ENCODE measurements at places on chromosomes 6 and 20.

DNA sequence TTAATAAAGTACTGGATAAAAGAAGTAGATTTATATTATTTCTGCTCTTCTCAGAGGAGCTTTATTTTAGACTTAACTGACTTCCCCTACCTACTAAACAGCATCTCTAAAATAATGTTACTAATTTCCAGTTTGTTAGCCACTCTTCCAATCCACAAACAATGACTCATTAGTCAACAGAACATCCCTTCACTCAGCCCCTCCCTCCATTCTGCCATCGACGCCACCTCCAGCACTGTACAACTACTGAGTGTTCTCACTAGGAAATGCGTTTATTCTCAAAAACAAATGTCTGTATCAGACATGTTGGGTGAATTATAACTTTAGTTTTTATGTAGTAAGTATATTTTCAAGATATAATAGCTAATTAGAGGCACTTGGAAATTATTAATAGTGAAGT is 427.0 kb downstream of the EYS start:
- no peak for DNase-seq

- DNase-seq = no peak
Measured at GRCh38 chr20:54201268-54201846, 6.5 kb upstream of the PFDN4 start.

GRCh38 chr6:137977814-137978213 is 110.8 kb downstream of the TNFAIP3 start:
- DNase-seq = no peak

DNA sequence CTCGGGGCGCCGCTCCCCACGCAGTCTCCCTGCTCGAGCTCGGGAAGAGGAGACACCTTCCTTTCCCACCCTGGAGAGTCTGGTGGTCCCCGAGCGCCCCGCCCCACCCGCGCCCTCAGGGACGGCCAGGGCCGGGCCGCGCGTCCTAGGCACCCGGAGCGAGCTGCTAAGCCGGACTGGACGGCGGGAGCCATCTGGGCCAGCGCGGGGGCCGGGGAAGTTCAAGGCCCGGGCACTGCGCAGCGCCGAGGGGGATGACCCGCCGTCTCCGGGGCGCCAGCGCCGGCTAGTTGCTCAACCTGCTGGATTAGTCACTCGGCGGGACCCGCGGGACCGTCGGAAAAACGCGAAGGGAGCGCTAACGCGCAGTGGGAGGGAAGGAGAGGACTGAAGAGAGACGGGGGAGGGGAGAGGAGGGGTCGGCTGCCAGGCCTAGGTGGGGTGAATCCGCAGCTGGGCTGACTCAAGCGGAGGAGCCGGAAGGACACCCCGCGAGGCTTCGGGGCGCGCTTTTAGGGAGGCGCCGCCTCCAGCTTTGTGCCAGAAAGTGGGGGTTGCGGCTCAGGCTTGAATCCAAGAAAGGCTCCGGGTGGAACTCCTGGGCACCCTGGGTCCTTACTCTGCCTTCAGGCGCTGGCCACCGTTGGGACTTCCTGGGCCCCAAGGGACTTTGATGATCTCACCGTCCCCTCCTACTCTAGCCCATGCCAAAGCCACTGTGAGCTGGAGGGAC is 75.7 kb upstream of the FOXP4 start:
- DNase-seq = no peak

DNA sequence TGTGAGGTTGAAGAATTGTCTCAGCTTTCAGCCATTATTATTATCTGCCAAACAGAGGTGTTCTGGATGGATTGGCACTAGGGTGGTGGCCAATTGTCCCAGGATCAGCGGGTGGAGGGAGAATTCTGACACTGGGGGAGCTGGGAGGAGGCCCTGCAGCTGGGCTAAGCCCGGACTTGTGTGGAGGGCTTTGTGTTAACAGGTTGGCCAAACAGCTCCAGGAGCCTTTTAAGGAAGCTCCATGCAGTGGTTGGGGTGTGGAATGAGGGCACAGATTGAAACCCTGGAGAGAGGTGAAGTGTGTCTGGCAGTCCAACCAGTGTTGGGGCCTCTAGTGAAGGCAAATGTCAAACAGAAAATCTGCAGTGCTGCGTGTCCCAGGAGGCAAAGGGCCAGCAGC is 135.8 kb downstream of the IMPG1 start:
- no peak for DNase-seq

DNA sequence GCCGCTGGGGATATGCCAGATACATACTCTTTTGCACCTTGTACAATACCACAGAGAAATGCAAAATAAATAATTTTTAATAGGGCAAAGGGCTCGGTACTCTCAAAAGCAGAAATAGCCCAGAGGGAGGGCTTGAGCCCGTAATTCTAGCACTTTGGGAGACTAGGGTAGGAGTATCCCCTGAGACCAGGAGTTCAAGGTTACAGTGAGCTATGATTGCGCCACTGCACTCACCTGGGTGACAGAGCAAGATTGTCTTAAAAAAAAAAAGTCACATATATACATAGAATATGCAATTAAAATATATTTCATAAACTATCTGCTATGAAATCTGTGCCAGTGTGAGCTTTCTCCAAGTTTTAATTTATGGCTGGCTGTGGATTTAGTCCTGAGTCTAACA is 818 bp upstream of the TRMT11 start:
- DNase-seq = no peak

DNA sequence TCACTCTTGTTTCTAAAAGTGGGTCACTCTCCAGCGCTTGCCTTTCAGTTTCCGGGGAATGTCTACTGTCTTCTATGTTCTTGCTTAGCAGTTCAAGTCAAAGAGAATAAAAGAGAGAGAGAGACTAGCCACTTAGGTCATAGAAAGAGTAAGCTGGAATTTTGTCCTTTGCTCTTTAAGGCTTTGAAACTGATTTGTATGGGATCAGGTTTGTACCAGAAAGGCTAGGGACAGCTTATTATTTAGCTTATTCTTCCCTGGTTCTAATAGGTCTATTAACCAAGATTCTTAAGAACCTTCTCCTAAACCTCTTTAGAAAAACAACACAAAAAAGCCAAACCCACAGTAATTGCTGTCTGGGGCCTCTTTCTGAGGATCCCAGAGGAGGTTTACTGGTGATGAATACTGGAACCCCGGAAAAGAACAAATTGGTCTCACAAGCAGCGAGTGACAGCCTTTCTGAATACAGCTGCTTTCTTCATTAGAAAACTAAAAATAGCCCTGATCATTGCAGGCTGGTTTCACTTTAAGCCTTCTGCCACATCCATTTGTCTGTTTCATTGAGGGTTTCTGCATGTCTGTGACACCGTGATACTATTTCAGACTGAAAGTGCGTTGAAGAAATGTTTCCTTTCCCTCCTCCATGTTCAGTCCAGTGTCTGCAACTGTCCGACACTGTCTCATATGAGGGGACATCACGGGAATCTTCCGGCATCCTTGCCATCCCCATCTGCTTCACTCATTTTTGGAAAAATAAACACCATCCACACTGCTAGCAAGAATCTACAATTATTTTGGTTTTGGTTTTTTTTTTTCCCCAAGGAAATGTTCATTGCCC is 75.1 kb upstream of the ATXN1 start:
- no peak for DNase-seq

- DNase-seq = no peak
Measured at GRCh38 chr6:117908246-117909068, 1.4 kb downstream of the SLC35F1 start.

DNA sequence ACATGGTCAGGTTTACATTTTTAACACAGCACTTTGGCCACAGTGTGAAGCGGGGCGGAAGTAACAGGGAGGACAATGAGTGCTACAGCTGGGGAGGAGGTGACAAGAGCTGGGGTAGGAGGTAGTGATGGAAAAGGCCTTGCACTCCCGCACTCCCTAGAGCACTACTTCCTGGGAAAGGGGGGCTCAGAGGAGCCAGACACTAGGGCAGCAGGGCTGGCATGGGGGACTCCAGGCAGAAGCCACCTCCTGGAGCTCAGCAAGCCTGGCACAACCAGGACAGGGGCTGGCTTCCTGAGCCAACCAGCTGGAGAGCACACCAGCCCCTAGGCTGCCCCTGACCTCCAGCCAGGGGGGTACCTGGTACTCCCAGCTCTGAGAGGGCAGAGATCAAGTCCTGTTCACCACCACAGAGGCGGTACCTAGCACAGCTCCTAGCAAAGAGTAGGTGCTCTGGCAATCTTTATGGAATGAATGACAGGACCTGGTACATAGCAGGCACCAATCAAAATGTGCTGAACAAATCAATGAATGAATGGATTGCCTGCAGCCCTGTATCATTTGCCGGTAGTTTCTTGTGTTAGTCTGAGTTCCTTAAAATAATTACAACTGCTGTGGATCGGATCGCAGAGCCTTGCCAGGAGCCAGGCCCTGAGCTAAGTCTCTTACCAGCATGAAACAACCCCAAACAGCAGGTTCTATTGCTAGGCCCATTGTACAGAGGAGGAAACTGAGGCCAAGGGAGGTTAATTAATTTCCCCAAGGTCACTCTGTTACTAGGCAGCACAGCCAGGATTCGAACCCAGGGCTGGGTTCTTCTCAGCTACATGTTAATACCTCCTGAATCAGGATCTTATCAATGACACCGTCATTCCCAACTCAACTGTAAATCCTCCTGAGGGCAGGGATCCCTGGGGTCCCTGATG is 15.5 kb downstream of the NOL4L start:
- no peak for DNase-seq

GRCh38 chr20:36062799-36063198 is 91.7 kb upstream of the EPB41L1 start:
- no peak for DNase-seq

- peak; percentile 14 for DNase-seq
Measured at GRCh38 chr6:151317103-151317994, 74.0 kb downstream of the ZBTB2 start.

- DNase-seq = peak; percentile 75
Measured at GRCh38 chr20:34375977-34376430, 12.9 kb downstream of the ITCH start.

DNA sequence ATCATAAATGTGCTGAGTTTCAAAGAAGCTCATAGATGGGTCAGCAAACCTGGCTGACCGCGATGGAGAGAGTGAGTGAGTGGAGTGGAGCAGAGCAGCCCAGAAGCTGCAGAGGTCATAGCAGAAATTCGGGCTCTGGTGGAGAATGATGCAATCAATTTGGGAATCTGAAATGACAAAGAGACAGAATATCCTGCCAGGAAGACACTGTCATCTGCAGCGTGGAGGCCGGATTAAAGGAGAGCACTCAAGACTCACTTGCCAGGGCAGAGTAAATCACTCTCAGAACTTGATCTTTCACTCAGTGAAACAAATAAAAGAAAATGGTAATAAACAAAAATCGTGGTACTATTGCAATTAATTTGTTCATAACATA is 109.6 kb upstream of the RREB1 start:
- no peak for DNase-seq

GRCh38 chr6:24856901-24857670 is 58.4 kb upstream of the ARMH2 start:
- no peak for DNase-seq

DNA sequence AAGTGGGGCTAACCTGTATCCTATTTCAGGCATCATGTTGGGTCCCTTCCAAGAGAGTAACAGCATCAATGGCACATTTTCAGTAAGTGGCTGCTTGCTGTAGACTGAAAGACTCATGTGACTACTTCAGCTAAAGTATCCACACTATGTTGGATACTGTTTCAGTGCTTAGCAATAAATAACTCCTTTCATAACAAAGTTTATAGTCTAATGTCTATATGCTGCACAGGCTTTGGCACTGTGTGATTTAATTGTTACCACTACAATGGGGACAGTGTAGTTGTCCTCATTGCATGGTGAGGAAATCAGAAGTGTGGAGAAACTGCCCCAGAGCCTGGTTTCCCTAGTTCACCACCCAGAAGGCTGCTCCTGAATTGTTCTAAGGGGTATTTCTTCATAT is 318.0 kb upstream of the PTCHD4 start:
- DNase-seq = no peak

GRCh38 chr6:163729127-163729872 is 314.8 kb downstream of the QKI start:
- no peak for DNase-seq

GRCh38 chr6:39095578-39095977 is 19.4 kb downstream of the SAYSD1 start:
- DNase-seq = no peak

GRCh38 chr6:168313431-168314011 is 6.1 kb downstream of the DACT2 start:
- no peak for DNase-seq

DNA sequence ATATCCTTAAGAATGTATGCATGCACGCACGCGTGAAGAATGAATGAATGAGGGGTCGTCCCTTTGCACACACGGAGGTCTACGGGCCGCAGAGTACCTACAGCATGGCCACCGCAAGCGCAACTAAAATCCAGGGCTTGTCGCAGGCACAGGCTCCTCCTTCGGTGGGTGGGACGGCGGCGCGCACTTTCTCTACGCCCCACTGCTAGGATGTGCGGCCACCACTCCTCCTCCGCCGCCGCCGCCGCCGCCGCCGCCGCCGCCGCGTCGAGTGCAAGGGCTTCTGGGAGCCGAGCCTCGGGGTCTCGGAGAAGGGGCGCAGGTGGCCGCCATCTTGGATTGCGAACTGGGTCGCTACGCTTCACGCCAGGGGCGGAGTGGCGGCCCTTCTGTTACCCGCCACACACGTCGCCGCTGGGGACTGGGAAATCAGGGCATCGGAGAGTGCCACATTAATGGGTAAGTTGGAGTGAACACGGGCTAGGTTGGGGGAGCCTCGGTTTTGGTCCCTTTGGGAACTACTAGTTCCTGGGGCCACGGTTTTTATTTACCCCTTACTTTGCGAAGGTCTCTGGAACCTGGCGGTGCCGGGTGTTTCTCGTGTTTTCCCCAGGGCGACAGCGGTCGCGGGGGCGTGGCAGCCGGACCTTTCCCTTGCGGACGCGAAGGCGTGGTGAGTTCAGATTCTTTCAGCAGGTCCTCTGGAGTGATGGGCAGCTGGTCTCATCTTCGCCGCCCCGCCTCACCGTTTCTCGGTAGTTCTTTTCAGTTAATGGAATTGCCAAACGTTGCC is at the start of gene KPNA5:
Gene KPNA5, plus strand, starts transcription at position 332 of the 793 bp plus-strand sequence. Its CDS starts 124 bp downstream, at position 456.
- peak; percentile 70 for DNase-seq

- DNase-seq = no peak
Measured at GRCh38 chr20:8875586-8875985, 193.3 kb upstream of the PLCB4 start.
